Pericardium fibroblast (primary cell): ENCODE measurements at places on chromosomes 2 and 18. TPM values are rescaled to one million over a fixed set of nuclear protein-coding genes. Genes with fewer than 3 reads are reported as not detected.

WDPCP gene
- total RNA-seq, result 4.2 and 4.3 TPM in 2 replicates

NPPC gene
- total RNA-seq, result not detected in 2 replicates

AQP12B gene
- total RNA-seq, result not detected in 2 replicates

DLGAP1 gene
- 0.12 and 0.26 TPM in 2 replicates for total RNA-seq

TNFRSF11A gene
- 0.23 and 0.34 TPM in 2 replicates for total RNA-seq
